Endothelial cell (in vitro differentiated cells): ENCODE measurements at places on chromosomes 4 and X. TPM values are rescaled to one million over a fixed set of nuclear protein-coding genes. Genes with fewer than 3 reads are reported as not detected.
A peak's percentile ranks its signal among the peaks of the same experiment; 100 is the strongest.

PCDH18 gene
- 14.8 TPM for total RNA-seq

DNA sequence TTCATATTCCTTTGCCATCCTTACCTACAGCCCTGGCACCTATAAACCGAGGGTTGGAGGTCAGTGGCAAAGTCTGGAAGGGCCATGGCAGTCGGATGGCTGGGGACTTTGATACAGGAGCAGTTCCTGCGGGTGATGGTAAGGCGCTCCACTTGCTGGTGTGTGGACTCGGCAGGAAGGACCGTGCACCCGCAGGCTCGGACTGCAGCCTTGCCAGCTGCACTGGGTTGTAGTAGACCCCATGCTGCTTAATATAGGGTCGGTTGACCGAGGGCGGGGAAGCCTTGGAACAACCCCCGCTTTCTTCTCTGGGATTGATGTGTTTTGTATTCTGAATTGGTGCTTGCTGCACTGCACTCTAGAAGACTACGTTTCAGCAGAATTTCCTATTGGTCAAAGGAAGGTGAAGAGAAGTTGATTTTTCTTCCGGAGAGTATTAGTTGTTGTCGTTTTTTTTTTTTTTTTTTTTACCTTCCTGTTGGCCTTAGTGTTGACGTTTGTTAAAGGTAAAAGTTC lies 638 bp downstream of the BLTP1 start:
- H3K27ac ChIP-seq: no peak overlapping the region
- peaks cover 7% of the 10 kb centered on the region for H3K4me1 ChIP-seq
- no peaks in the 10 kb centered on the region for H3K27me3 ChIP-seq
- peaks cover 19% of the 10 kb centered on the region for H3K36me3 ChIP-seq
- DNase-seq: peak; percentile 42

DNA sequence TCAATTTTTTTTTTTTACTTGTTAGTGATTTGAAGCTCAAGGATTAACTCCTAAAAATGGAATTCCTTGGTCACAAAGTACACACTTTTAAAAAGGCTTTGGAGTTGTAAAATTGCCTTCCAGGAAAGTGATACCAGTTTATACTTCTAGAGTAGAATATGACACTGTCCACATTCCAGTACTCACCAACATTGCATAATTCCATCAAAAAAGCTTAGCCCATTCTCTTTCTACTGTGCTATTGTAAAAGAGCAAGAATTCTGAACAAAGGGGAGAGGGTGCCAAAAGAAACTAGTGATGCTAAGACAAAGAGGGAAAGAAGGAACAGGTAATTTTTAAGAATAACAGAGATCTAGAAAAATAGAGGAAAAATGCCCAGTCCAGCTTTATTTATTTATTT lies 10.4 kb upstream of the PHOX2B start:
- H3K27ac ChIP-seq: no peak overlapping the region
- peaks cover 10% of the 10 kb centered on the region for H3K4me1 ChIP-seq
- DNase-seq: no peak
- H3K27me3 ChIP-seq: peaks cover 6% of the 10 kb centered on the region
- H3K4me3 ChIP-seq: no peak overlapping the region
- H3K36me3 ChIP-seq: no peaks in the 10 kb centered on the region

- H3K27me3 ChIP-seq: no peaks in the 10 kb centered on the region
- no peak overlapping the region for H3K27ac ChIP-seq
- no peak overlapping the region for H3K4me3 ChIP-seq
These were observed 335.5 kb upstream of the IGFBP7 start for GRCh38 chr4:57445686-57446085.

- no peak overlapping the region for H3K4me3 ChIP-seq
- H3K27me3 ChIP-seq: no peaks in the 10 kb centered on the region
- H3K27ac ChIP-seq: no peak overlapping the region
- no peak for DNase-seq
- H3K4me1 ChIP-seq: no peaks in the 10 kb centered on the region
These were observed 208.7 kb upstream of the KLF3 start for GRCh38 chr4:38455092-38455862.

DNA sequence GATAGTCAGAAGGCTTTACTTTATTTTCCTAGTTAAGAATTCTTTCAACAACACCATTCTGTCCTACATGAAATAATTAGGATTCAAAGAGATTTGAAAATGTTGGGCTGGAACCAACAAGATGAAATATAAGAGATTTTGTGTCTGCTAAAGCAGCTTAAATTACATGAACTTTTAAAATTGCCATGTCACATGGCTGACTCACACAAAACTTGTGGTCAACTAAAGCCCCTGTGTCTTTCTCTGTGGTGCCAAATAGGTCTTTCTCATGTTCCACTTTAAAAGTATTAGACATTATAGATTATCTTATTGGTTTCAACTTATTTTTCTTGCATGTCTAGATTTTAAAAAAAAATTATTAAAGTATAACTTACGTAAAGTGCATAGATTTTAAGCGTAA lies 60.8 kb upstream of the FHL1 start:
- H3K4me1 ChIP-seq: no peaks in the 10 kb centered on the region
- no peaks in the 10 kb centered on the region for H3K36me3 ChIP-seq
- H3K27ac ChIP-seq: no peak overlapping the region
- no peak overlapping the region for H3K4me3 ChIP-seq

GAGE1 gene
- not detected for total RNA-seq

ASMT gene
- total RNA-seq: 0.31 TPM

BEX4 gene
- total RNA-seq: 85.0 TPM

DNA sequence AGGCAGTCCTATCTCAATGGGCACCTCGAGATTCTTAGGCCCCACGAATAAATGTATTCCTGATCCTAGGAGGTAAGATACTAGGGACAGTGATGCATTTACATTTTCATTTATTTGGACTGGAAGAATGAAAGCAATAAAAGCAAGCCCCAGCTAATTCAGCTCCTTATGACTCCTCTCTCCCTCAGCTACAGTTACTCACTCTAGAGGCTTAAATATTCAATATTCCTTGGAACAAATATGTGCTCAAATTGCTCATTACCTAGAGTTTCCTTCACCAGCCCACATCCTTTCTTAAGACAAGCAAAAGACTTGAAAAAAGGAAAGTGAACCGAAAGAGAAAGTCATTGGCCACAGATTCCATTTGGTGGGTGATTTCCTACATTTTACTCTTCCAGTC lies 13.9 kb downstream of the PAGE2 start:
- no peak for DNase-seq
- H3K36me3 ChIP-seq: no peaks in the 10 kb centered on the region
- no peaks in the 10 kb centered on the region for H3K27me3 ChIP-seq
- no peak overlapping the region for H3K27ac ChIP-seq
- H3K4me3 ChIP-seq: no peak overlapping the region
- H3K4me1 ChIP-seq: no peaks in the 10 kb centered on the region

PPP1R3F gene
- 6.0 TPM for total RNA-seq

MAGEB2 gene
- not detected for total RNA-seq

DNA sequence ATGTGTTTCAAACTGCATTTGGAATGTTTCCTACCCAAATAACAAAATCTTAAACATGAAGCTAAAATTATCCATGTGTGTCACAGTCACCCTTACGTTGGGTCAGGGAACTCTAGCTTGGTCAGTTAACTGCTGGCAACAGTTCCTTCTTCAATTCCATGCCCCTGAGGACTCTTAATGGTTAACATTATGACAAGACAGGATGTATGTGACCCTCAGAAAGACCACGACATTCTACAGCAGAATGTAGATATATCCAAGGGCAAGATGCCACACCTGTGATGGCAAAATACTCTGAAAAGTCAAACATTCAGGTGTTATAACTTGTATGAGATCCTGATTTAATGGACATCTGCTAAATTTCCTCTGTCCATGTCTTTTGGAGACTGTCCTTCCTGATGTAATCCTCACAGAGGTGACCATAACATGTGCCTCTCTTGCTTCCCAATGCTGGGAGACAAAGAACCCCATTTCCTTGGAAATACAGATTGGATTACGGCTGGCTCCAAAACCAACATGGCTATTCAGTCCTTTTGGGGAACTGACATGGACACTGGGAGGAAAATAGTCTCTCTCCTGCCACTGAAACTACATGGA lies 39.1 kb downstream of the YTHDC1 start:
- H3K36me3 ChIP-seq: peaks cover 6% of the 10 kb centered on the region
- peaks cover 2% of the 10 kb centered on the region for H3K27me3 ChIP-seq
- no peak overlapping the region for H3K4me3 ChIP-seq
- H3K4me1 ChIP-seq: no peaks in the 10 kb centered on the region
- H3K27ac ChIP-seq: no peak overlapping the region

GRCh38 chr4:42789041-42789567 lies 103.4 kb upstream of the GRXCR1 start:
- no peak overlapping the region for H3K27ac ChIP-seq
- H3K4me1 ChIP-seq: no peaks in the 10 kb centered on the region
- no peak overlapping the region for H3K4me3 ChIP-seq
- no peaks in the 10 kb centered on the region for H3K27me3 ChIP-seq
- no peak for DNase-seq
